Activated CD4-positive, alpha-beta T cell treated with anti-CD3 and anti-CD28 coated beads for 1 hour (primary cell): ENCODE measurements at places on chromosomes 12 and 14.
A peak's percentile ranks its signal among the peaks of the same experiment; 100 is the strongest.

DNA sequence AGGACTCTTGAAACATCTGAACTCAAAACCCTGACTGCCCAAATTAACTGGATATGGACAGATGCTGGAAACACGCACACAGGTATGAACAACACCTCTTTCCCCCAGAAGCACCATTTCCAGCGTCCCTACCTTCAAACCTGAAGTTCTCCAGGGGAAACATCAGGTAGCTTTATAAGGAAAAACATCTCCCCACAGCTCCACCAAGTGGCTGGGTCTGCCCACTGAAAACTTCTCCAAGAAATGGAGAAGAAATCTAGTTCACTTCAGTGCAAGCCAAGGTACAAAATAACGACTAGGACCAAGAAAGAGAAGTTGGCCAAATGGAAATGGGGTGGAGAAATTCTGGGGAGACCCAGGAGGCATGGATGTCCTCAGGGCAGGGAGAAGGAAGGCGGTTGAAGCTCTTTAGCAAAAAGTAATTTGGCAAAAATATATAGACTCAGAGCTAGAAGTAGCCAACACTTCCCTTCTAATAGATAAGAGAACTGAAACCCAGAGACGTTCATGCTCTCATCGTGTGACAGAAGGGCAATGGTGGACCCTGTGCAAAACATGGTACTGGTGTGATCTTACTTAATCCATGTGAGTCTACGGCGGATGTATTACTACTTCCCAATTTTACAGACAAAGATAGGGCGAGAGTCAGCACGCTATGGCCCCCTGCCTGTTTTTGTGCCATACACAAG, 10.5 kb upstream of the NUAK1 start:
- no peak for DNase-seq

- DNase-seq: no peak
Measured at GRCh38 chr14:45044638-45045037, 39.3 kb upstream of the PRPF39 start.

- DNase-seq: no peak
Measured at GRCh38 chr12:111094157-111095010, 174.0 kb upstream of the MYL2 start.

DNA sequence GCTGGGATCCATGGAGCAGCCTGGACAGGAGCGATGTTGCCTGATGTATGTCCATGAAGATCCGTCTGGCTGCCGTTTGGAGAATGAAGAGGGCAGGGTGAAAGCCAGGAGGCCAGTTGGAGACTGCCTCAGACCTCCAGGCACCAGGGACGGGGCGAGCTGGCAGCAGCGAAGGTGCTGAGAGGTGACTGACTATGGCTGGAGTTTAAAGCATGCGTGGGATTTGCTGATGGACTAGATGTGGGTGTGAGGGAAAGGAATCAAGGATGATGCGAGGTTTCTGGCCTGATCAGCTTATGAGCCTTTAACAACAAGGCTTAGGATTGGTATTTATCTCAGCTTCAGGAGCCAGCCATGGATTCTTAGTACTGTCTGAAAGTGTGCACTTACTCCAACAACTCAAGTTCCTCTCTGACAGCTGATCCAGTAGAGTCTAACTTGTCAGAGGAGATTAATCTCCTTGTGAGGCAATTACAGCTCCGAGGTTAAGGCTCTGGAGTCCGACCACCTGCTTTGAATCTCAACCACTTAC, 49.4 kb downstream of the DYNC1H1 start:
- no peak for DNase-seq

GRCh38 chr12:1575408-1576401, 18.7 kb downstream of the FBXL14 start:
- DNase-seq: no peak

DNA sequence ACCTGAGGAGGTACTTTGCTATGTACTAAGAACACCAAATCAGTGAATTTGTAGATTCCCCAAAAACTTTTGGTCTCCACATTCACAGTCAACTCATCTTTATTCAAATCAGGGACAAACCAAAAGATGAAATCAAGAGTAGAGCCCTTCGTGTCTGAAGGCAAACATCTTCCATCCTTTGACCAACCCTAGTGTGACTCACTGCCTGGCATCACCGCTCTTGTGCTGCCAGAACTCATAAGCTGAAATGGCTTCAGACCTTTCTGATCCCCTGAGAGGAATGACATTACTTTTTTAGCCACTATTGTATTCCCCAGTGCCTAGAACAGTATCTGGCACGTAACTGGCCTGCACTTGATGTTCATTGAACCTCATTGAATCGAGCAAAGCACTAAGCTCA, 50.1 kb downstream of the GOLGA5 start:
- DNase-seq: no peak

DNA sequence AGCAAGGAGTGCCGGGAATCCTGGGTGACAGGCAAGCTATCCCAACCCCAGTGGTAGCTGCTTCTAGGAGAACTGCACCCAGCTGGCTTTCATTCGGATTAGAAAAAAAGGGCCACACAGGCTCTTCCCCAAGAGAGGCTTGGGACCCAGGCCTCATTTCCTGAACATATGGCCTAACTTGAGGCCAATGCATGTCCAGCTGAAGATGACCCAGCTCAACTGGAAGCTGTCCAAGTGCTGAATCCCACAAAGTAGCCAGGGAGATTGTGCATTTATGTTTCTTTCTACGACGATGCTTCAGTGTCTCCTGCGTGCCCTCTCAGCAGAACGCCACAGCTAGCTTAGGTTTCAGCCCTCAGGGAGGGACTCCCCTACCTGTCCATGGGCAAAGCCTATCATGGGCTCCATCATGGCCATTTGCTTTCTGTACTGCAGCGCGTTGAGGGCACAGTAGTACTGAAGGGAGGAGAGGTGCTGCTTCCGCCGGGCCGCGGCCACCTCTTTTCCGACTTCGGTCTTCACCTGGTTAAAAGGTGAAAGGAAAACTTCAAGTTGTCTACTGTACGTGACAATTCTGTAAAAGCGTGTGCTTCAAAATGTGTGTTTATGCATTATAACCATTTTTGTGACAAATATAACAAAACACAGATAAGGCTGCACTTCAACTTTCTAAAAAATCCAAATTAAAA, 29.1 kb downstream of the APPL2 start:
- DNase-seq: no peak

DNA sequence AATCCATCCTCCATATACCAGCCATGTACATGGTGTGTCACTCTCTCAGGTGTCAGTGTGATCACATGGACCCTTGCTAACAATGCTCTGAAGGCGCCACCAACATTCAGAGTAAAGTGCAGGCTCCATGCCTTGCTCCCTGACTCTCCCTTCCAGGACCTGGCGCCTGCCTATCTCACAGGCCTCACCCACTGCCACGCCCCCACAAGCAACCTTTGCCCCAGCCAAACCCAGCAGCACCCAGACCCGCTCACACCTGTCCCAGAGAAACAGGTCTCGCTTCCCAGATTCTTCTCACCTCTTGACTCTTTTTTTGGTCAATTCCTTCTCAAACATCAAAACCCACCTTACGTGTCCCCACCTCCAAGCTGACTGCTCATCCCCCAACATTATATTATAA, 52.3 kb downstream of the KCNK10 start:
- no peak for DNase-seq

- no peak for DNase-seq
Measured at GRCh38 chr12:48142818-48143674, 14.3 kb downstream of the ASB8 start.

- no peak for DNase-seq
Measured at GRCh38 chr12:128796439-128797118, 27.2 kb downstream of the SLC15A4 start.

GRCh38 chr14:33081259-33081658, 142.6 kb downstream of the NPAS3 start:
- DNase-seq: no peak

GRCh38 chr12:92030618-92031017, 115.0 kb downstream of the BTG1 start:
- peak; percentile 24 for DNase-seq

DNA sequence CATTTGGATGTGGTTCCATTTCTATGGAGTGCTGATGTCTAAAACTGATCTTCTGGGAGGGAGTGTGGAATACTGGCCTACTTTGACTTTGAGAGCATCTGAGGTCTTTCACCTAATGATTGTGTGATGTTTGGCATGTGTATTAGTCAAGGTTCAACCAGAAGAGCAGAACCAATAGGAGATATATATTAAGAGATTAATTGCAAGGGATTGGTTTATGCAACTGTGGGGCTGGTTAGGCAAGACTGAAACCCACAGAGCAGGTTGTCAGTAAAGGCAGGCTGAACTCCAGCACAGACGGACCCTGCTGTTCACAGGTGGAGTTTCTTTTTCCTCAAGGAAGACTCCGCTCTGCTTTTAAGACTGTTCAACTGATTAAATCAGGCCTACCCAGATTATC, 11.6 kb downstream of the BMAL2 start:
- DNase-seq: no peak

DNA sequence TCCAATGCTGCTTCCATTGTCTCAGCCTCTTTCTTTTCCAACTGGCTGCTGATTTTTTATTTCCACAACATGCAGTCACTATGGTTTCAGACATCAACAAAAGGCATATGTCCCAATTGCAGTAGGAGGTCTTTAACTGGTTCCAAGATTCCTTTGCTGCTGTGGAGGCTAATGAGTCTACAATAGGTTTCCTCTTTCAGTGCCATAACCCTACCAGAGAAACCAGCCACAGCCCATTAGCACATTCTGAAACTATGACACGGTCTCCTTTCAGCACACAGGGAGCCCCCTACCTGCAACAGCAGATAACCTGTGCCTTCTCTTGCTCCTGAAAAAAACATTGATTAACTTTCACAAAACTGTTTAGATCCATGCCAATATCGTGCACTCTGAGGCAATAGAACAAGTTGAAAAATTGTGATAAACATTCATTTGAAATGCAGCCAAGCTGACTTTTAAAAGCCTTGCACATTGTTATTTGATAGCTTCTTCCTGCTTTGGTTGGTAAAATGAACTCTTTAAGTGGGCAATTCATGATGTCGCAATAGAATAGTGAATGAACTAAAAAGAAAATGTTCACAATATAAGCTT, 32.4 kb downstream of the PLEKHG7 start:
- no peak for DNase-seq

DNA sequence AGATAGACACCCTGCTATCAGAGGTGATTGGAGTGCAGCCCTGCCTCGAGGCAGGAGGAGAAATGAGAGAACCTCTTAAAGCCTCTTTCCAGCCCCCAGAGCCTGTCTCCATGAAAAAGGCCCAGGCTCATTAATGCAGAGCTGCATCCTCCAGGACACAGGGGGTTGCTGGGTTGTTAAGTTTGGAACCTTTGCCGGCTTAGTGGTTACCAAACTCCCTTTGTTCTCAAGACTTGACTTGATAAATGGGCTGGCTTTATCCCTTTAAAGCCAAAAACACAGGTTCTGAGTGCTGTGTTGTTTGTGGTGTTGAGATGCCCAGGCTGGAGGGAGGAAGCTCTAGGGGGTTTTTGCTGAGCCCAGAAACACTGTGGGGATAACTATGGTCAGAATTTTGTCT, 71.0 kb downstream of the DAD1 start:
- no peak for DNase-seq

- no peak for DNase-seq
Measured at GRCh38 chr14:95226801-95227200, 69.5 kb upstream of the DICER1 start.

DNA sequence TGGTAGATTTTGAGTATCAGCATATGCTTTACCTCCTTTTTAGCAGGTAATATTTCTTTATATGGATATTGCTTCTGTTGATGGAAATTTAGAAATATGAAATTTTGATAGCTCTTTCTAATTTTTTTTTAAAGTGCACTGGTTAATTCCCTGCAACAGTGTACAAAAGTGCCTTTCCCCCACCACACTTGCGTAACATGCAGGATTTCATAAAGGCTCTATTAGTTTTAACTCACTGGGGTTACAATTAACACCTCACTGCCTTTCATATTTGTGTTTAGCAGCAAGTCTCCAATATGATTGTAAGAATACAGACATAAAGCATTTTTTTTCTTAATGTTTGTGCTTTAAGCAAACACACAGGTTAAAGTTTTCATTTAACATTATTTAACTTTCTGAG, 25.6 kb downstream of the MNAT1 start:
- DNase-seq: no peak

GRCh38 chr12:89064780-89065179, 287.5 kb downstream of the DUSP6 start:
- no peak for DNase-seq

DNA sequence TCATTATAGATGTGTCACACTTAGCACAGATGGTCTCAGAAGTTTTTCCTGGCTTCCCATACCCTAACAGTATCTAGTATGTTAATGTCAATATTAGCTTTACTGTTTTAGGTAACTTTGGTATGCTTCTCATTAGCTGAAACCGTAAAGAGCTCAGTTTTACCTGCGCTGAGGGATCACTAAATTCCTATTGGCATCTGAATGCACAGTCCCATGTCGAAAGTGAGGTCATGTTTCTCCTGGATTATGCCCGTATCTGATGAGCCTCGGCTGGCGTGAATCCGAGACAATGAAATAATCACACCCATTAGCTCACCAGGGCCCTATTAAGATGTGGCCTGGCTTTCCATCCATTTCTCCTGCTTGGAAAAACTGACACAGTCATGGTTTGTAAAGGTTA, 418.2 kb downstream of the ZFP36L1 start:
- DNase-seq: no peak

- DNase-seq: no peak
Measured at GRCh38 chr14:54652605-54653052, 85.7 kb downstream of the SAMD4A start.

DNA sequence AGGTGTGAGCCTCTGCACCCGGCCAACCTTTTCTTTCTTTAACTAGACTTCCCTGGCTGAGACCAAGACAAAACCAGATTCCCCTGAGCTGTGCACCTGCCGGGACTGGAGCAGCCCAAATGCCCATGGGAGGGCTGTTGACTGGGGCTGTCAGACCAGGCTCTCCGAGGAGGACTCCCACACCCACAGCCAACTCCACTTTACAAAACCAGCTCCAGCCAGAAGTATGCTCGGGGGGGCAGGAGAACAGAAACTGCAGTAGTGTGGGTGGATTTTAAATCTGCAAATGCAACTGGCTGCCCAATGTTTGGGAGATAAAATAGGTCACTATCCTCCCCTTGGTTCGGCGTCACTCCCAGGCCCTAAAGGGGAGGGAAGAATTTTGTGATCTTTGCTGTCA, 78.5 kb downstream of the VCPKMT start:
- DNase-seq: no peak

- DNase-seq: no peak
Measured at GRCh38 chr12:53579545-53579955, 46.6 kb downstream of the ATF7 start.

DNA sequence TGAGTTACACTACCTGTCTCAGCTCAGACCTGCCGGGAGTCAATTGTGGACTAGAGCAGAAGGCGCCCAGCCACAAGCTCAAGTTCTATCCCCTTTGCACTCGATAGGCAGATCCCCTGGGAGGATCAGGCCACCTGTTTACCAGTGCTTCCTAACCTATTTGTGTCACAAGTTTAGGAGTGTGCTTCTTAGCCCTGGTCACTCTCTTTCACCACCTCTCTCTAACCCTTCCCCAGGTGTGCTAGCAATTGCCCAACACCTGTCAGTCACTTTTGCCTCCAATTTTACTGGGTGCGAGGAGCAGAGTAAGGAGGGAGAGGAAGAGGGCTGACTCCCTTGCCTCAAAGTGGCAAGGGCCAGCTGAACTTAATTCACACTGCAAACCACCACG, 745 bp upstream of the NAA30 start:
- DNase-seq: no peak

GRCh38 chr12:70928071-70928470, 7.5 kb upstream of the PTPRR start:
- no peak for DNase-seq

GRCh38 chr14:75401361-75401760, 26.5 kb upstream of the JDP2 start:
- no peak for DNase-seq

GRCh38 chr14:74618078-74618952, 6.3 kb upstream of the LTBP2 start:
- peak; percentile 33 for DNase-seq
